ENCODE measurements at places on chromosomes 2 and 18. TPM values are rescaled to one million over a fixed set of nuclear protein-coding genes. Genes with fewer than 3 reads are reported as not detected.

Gene IGFBP2
- total RNA-seq = 248 TPM

Gene REG1B
- not detected for total RNA-seq

Gene MC5R
- not detected for total RNA-seq

Gene MEP1B
- total RNA-seq = not detected

Gene ZEB2
- 9.7 TPM for total RNA-seq

Gene MYO3B
- total RNA-seq = not detected

Gene NXPH2
- total RNA-seq = not detected

Gene GALNT14
- 2.1 TPM for total RNA-seq

Gene IL36RN
- total RNA-seq = not detected

Gene CWC22
- total RNA-seq = 12.5 TPM

Gene NAT8
- total RNA-seq = not detected

Gene ATP6V1B1
- not detected for total RNA-seq

Gene DCC
- total RNA-seq = not detected

Gene TRABD2A
- total RNA-seq = 0.60 TPM

Gene IL1RL2
- not detected for total RNA-seq

Gene SLC9A4
- total RNA-seq = not detected

Gene IL37
- not detected for total RNA-seq

Gene NPC1
- 62.8 TPM for total RNA-seq

Gene DNAJC5G
- total RNA-seq = not detected

Gene SCYGR6
- total RNA-seq = not detected

Gene ITGAV
- total RNA-seq = 87.7 TPM

Gene RAPH1
- total RNA-seq = 17.1 TPM

Gene SMIM21
- not detected for total RNA-seq

Gene ALPP
- not detected for total RNA-seq

Gene LOXL3
- total RNA-seq = 0.94 TPM

Gene MATN3
- total RNA-seq = 4.0 TPM

Gene ANKRD62
- total RNA-seq = not detected

Gene ST8SIA3
- total RNA-seq = not detected

Gene LBH
- 18.6 TPM for total RNA-seq

Gene TMSB10
- 13,420 TPM for total RNA-seq

Gene SLC39A6
- 8.3 TPM for total RNA-seq

Gene GREB1L
- 3.1 TPM for total RNA-seq

Gene CD302
- 5.2 TPM for total RNA-seq

Gene ANKRD30B
- total RNA-seq = not detected

Gene CD8A
- total RNA-seq = not detected

Gene GALR1
- not detected for total RNA-seq

Gene SLC35F6
- 49.4 TPM for total RNA-seq

Gene SALL3
- not detected for total RNA-seq

Gene PXDN
- 345 TPM for total RNA-seq

Gene PLGLB1
- total RNA-seq = 0.20 TPM

Gene NCOA1
- total RNA-seq = 5.9 TPM

Gene ACTG2
- total RNA-seq = 0.25 TPM

Gene FBLN7
- total RNA-seq = 2.2 TPM

Gene CCDC74B
- 1.8 TPM for total RNA-seq

Gene CPO
- total RNA-seq = not detected

Gene ZCCHC2
- total RNA-seq = 19.3 TPM

Gene FBXO48
- total RNA-seq = 0.84 TPM

Gene SLC19A3
- total RNA-seq = not detected

Gene STRN
- 12.6 TPM for total RNA-seq

Gene BOK
- total RNA-seq = 111 TPM
